ENCODE measurements at places on chromosomes 7 and 10.

DNA sequence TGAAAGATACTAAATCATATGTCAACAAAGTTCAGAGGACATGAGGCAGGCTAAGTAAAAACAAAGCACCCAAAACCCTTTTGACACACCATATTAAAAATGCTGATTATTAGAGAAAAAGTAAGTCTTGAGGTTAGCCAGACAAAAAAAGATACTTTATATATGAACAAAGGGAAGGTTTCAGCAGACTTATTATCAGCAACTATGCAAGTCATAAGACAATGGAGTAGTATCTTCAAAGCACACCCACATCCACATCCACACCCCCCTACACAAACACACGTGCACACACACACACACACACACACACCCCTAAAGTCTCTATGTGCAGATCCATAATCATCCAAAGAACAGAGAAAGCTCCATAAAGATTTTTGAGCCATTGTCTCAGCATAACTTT lies 1373.9 kb upstream of the CELF2 start:
- no peak for DNase-seq

GRCh38 chr10:75108684-75109458 lies 2.6 kb upstream of the SAMD8 start:
- no peak for DNase-seq

- no peak for DNase-seq
These were observed 14.5 kb downstream of the ADCYAP1R1 start for GRCh38 chr7:31066516-31067130.

- no peak for DNase-seq
These were observed 134.1 kb upstream of the GDF10 start for GRCh38 chr10:47165711-47166404.

- DNase-seq: no peak
These were observed 303.7 kb downstream of the WDR11 start for GRCh38 chr10:121154846-121155245.

DNA sequence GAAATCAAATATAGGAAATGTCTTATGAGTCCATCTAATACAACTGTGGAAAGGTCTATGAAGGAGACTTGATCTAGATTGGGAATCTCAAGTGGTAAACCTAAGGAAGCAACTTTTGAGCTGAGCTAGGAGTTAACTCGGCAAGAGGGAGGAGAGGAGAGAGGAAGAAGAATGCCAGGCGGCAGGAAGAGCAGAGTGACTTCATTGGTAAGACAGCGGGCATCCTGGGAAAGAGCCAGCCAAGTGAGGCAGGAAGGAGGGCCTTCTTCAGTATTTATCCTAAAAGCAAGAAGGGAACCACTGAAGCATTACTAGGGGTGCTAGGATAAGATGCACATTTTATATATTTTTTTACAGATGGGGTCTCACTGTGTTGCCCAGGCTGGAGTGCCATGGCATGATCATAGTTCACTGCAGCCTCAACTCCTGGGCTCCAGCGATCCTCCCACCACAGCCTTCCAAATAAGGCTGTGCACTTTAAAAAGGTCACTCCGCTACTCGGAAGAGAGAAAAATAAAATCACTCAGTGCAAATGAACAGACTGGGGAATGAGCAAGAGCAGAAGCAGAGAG lies 2.0 kb downstream of the BCL7B start:
- no peak for DNase-seq

GRCh38 chr10:42937048-42937447 lies 139.8 kb upstream of the RET start:
- DNase-seq: no peak

DNA sequence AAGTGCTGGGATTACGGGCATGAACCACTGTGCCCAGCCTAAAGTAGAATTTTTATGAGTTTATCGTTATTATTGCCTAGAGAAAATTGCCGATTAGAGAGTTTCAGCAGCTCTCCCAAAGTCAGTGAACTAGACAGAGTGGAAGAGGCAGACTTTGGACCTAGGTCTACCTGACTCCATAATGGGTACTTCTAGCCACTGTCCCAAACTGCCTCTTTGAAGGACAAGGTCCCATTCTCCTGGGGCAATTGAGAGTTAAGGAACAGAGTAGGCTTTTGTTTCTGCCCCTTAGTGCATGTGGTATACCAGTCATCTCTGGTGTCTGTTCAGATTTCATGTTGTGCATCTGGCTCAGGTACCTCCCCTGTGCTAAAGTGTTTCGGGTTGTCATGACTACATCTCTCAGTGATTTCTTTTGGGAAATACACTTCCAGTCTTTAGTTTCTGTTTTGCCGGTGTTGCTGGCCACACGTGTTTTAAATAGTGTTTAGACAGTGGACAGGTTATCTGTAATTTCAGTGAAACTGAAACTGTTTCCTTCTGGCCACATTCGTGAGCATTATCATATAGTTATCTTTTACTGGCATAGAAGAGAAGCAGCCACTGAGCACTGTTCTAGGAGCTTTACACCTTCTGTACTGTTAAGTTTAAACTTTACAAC lies 4.7 kb downstream of the TMEM236 start:
- DNase-seq: no peak

- DNase-seq: no peak
These were observed 37.7 kb upstream of the LRGUK start for GRCh38 chr7:134089446-134089845.

DNA sequence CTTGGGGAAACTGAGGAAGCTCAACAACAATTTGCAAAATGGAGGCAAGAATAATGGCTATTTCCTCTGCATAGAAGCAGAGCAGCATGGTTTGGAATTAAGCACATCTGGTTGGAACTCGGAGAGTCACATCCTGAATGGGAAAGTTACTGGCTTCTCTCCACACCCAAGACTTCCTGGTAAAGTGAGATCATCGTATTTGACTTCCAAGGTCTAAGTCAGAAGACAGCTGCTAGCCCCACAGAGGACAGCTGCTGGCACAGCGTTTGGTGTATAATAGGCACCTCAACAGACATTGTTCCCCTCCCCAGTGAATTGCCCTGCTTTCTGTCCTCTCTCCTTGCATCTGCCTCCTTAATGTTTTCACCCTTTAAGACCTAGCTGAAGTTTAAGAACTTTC lies 37.0 kb upstream of the NRF1 start:
- DNase-seq: no peak

DNA sequence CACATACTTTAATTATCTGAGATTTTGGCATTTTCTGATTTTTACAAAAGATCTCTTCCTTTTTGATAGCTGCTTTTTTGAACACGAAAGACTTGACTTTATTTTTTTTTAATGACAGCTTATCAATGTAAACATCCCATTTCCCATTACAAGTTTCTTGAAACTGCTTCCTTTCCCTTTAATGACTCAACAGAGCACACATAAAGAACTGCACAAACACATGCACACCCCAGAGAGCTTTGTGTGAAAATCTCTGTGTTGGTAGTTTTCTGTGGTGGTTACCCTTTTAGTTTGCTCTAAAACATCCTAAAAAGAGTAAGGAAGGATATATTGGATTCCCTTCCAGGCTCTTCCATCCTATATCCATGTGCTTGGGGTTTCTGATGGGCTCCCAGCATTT lies 125.1 kb upstream of the ZNF32 start:
- no peak for DNase-seq

- no peak for DNase-seq
These were observed 574 bp upstream of the IL6 start for GRCh38 chr7:22726345-22726906.

DNA sequence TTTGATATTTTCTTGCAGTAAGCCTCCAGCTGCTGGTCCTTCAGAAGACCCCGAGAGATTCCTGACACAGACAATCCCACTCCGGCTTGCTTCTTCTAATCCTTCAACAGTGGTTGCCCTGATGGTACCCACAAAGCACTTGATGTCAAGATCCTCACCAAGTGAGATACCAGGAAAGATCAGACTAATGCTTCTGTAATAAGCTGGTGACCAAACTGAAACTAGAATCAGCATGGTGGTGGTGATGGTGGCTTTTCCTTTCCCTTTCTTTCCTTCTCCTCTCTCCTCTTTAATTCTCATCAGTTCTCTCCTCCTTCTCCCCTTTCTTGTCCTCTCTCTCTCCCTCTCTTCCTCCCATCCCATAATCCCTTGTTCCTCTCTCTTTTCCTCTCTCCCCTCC lies 25.8 kb upstream of the CASD1 start:
- no peak for DNase-seq

- DNase-seq: no peak
These were observed 414.7 kb downstream of the PLXNA4 start for GRCh38 chr7:132161533-132161915.

- no peak for DNase-seq
These were observed 63.7 kb upstream of the IL6 start for GRCh38 chr7:22663357-22663718.

GRCh38 chr7:4266270-4267040 lies 415.6 kb upstream of the FOXK1 start:
- DNase-seq: no peak

- DNase-seq: no peak
These were observed 41.5 kb downstream of the GATA3 start for GRCh38 chr10:8095959-8096358.

DNA sequence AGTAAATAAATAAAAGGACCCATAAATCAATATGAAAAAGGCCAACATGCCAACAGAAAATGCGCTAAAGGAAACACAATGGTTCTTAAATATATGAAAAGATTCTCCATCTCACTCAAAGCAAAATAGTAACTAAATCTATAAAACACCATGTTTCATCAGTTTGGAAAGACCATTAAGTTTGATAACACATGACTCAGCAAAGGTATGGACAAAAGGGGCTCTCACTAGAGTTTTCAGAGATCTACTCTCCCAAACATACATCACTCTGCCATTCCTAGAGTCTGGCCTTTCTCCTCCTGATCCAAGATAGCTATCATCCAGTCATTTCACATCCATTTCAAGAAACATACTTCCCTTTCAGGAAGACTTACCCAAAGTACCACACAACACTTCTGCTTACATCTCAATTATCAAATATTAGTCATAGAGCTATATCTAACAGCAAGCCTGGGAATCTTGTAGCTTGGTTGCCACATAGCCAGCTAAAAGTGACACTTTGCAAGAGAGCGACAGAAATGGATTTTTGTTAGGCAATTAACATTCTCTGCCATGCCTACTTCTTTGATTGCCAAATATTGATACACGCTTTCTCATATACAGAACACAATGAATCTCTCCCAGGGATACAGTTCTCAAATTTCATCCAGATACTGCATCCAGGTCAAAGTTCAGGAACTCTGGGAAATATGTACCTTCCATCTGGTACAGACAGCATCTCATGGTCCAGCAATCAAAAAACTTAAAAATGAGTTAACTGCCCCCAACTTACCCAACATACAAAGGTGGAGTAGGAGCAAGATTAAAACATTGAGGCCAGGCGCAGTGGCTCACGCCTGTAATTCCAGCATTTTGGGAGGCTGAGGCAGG lies 28.8 kb downstream of the TOMM7 start:
- no peak for DNase-seq

GRCh38 chr10:43250615-43251418 lies 16.0 kb downstream of the RASGEF1A start:
- no peak for DNase-seq

DNA sequence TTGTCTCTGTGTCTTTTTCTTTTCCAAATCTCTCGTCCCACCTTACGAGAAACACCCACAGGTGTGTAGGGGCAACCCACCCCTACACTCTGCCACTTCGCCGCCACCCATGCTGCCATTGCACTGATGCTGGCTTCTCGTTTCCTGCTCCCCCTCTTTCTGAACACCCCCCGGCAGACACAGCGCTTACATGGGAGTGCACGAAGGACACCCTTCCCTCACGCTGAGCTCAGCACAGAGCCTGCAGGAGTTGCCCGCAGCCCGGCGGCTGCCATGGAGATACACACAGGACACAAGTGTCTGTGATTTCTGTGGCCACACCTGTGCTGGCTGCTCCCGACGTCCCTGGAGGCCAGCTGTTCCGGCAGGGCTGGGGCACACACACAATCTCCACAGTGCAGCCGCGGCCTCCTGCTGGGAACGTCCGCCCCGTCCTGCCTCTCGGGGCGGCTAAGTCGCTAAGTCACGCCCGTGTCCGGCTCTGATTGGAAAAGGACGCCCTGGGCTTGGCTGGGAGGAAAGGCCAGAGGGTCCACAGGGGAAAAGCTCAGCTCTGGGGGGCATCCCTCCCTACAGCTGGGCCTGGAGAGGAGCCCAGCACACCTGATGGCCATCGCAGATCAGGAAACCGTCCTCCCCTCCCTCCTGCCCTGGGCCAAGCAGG lies 349.8 kb downstream of the PTPRN2 start:
- DNase-seq: no peak

GRCh38 chr10:12628153-12628552 lies 278.8 kb downstream of the CAMK1D start:
- DNase-seq: no peak

DNA sequence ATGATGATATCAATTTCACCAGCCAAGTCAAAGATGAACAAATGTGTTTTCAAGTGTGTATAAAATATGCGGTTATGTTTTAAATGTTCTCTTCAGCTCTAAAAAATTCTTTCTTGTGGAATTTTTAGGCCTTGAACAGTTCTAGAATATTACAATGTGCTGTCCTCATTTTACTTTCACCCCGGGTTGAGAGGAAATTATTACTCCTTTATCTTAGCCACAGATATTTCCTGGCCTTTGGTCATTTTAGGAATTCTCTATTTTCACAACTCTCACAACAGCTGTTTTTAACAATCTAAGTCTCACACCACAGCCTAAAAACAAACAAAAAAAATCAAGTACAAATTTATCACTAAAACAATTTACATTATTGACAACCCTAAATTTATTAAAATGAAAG lies 112.2 kb upstream of the HGF start:
- DNase-seq: no peak

DNA sequence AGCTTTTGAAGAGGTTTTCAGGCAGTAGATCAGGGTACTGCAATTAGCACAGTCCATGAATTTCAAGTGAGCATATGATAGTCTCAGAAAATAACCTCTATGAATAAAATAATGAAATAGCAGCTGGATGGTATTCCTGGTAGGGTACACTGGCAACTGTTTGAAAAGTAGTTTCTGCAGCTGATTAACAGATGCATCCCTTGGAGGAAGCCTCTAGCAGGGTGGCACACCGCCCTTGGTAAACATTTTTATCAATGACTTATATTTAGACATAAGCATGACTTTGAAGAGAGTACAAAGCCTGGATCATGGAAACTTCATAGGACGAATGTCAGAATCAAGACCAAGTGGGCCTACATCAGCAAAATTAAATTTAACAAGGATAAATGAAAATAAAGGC lies 26.8 kb downstream of the WNT16 start:
- DNase-seq: no peak

GRCh38 chr7:16915405-16915804 lies 33.6 kb upstream of the AGR3 start:
- no peak for DNase-seq

GRCh38 chr7:18495412-18496340 lies at the start of gene HDAC9:
TSS of gene HDAC9 (plus strand) at chr7:18495749. CDS start at chr7:18496303, 554 bp downstream.
- no peak for DNase-seq

GRCh38 chr7:15174485-15174884 lies 271.9 kb upstream of the DGKB start:
- no peak for DNase-seq

- no peak for DNase-seq
These were observed 122.9 kb downstream of the NPY start for GRCh38 chr7:24406789-24407299.

DNA sequence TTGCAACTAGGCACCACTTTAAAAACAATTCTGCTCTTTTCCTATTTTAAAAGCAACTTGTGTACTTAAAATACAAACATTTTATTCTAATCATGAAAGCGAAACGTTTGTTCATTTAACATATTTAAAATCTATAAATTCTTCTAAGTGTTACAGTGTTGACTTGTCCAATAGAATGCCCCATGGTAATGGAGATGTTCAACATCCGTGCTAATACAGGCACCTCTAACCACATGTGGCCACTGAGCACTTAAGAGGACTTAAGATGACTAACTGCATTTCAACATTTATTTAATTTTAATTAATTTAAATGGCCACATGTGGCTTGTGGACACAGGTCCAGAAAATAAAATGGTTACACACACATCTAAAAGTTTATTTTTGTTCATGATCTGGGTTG lies 115.1 kb downstream of the TPK1 start:
- no peak for DNase-seq

Measured in stimulated activated CD8-positive, alpha-beta memory T cell treated with anti-CD3 and anti-CD28 coated beads, Interleukin-7, amount 100 ng/mL, for 1 hour (primary cell).